Non-pigmented ciliary epithelial cell (primary cell): ENCODE measurements at places on chromosomes 12 and 14.

- no peak for DNase-seq
These were observed 28.2 kb upstream of the FLRT2 start for GRCh38 chr14:85501751-85502150.

DNA sequence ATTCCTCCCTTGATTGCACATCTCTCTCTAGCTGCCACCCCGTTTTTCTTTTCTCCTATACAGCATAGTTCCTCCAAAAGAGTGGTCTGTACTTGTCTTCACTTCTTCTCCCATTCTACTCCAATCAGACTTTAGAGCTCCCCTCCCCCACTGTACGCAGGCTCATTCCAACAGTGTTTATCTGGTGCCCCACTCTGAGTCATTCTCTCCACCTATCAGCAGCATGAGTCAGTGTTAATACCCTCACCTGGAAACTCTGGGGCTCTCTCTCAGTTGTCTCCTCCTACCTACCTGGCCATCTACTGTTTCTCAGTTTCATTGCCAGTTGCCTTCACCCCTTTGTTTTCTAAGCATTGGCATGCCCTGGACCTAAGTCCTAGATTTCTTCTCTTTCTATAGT, 175.1 kb upstream of the ARHGAP5 start:
- DNase-seq = no peak

- no peak for DNase-seq
These were observed 365.7 kb downstream of the LRIG3 start for GRCh38 chr12:58554522-58555157.

- no peak for DNase-seq
These were observed 144.5 kb downstream of the EPS8 start for GRCh38 chr12:15644700-15645099.
